ENCODE measurements at places on chromosomes 6 and 20.
A peak's percentile ranks its signal among the peaks of the same experiment; 100 is the strongest.

DNA sequence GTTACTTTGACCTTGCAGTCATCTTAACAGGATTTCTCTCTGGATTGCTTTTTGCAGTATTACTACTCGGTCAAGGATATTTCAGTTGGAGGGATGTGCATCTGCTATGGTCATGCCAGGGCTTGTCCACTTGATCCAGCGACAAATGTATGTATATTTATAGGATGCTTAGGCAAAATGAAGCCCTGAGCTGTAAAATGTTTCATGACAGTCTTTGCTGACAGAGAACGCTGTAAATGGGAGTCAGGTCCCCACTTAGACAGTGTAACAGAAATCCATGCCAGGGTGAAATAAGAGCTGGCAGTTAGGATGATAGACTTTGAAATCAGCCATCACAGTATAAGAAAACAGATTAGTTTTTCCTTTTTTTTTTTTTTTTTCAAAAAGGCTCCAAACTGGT, 264.0 kb downstream of the LAMA2 start:
- no peak for DNase-seq

GRCh38 chr6:117128052-117128451, 137.3 kb upstream of the VGLL2 start:
- no peak for DNase-seq

DNA sequence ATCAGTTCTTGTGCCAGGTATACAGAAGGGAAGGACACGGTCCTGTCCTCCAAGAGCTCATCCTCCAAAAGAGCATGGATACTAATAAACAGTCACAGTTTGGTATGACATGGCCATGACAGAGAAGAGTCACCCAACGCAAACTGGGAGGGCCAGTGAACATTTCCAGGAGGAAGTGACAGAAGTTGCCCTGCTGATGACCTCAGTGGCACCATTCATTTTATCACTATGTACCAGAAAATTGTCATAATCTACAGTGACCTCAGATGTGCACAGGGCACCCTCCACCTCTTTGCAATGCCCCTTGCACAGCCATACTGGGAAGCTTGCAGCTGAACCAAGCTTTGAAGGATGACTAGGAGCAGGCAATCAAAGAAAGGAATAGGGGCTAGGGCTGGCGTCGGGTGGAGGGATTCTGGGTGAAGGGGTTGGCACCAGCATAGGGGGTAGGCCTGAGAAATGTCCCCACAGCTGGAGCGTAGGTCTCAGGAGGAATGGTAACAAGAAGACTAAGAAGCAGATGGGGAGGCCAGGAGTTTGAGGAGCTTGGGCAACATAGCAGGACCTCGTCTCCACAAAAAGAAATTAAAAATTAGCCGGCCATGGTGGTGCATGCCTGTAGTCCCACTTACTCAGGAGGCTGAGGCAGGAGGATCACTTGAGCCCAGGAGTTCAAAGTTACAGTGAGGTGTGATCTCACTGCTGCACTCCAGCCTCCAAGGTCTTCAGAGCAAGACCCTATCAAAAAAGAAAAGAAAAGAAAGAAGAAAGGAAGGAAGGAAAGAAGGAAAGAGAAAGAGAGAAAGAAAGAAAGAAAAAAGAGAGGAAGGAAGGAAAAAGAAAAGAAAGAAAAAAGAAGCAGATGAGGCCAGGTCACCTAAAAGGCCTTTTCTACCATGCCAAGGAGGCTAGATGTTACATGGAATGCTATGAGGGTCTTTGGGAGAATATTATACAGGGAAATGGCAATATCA, 65.3 kb upstream of the SNX9 start:
- DNase-seq = peak; percentile 24

- no peak for DNase-seq
Observed at GRCh38 chr6:132730560-132730959, 16.7 kb upstream of the VNN1 start.

DNA sequence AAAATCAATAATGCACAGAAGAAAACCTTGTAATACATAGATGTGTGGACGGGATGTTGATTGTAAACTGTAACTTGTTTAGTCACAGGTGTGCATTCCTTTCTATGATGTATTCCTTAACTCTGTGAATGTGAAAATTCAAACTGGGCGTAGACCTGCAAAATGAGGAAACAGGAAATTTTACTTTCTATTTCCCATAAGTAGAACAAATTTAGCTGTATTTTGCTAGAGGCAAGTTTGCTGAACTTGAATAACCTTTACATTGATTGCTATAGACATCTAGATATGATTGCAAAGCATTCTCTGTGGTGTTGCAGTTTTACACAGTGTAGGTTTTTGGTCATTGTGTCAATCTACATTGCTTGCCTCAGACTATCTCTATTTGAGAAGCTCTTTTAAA, 368.4 kb upstream of the MAN1A1 start:
- no peak for DNase-seq

GRCh38 chr6:40419377-40419776, 167.8 kb downstream of the LRFN2 start:
- DNase-seq = no peak

- no peak for DNase-seq
Observed at GRCh38 chr20:10077886-10078285, 43.1 kb downstream of the ANKEF1 start.

- no peak for DNase-seq
Observed at GRCh38 chr6:7773322-7773721, 47.4 kb downstream of the BMP6 start.

- no peak for DNase-seq
Observed at GRCh38 chr20:58106143-58106750, 122.2 kb downstream of the ANKRD60 start.

DNA sequence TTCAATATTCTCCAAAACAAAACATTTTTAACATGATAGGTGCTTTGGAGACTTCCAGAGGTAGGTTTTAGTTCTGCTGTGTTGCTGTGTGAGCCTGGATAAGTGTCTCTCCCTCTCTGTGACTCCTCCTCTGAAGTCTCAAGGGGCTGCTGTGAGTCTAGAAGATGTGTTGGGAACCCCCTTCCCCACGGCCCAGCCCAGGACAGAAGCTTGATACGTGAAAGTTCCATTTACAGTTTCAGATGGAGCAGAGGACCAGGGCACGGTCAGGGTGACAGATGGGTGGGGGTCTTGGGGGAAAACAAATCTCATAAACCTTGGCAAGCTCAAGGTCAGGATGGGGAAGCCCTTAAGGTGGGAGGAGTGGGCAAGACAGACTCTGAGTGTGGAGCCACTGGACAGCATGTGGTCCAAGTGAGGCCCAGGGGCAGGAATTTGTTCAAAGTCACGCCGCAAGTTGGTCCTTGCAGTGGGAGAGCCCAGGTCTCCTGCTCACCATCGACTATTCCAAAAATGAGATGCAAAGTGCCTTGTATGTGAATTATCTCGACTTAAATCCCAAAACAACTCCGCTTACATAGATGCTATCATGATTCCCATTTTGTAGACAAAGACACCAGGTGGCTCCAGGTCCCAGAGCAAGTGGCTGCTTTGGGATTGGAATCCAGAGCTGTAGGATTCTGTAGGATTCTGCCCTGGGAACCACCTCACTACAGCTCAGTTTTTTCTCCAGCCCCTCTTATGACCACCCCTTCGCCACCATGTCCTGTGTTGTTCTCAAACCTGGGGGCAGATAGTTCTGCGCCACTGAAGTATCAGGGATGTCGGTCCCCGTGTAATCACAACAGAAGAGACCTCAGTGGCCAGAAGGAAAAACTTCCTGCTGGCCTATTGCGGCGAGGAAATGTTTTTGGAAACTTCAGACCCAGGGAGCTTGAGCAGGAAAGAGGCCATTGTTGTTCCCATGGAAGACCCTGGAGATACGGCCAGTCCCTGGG, 1.9 kb downstream of the TGM2 start:
- DNase-seq = no peak
